ENCODE measurements at places on chromosomes 3 and 15.

DNA sequence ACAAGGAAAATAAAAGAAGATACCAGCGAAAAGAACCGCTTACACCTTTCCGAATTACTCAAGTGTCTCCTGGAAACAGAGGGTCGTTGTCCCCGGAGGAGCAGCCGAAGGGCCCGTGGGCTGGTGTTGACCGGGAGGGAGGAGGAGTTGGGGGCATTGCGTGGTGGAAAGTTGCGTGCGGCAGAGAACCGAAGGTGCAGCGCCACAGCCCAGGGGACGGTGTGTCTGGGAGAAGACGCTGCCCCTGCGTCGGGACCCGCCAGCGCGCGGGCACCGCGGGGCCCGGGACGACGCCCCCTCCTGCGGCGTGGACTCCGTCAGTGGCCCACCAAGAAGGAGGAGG lies 325 bp downstream of the ALCAM start:
- DNase-seq = peak; percentile 9

- no peak for DNase-seq
Observed at GRCh38 chr15:55915221-55915620, 78.2 kb downstream of the NEDD4 start.

- no peak for DNase-seq
Observed at GRCh38 chr15:61337541-61337940, 108.4 kb upstream of the RORA start.

DNA sequence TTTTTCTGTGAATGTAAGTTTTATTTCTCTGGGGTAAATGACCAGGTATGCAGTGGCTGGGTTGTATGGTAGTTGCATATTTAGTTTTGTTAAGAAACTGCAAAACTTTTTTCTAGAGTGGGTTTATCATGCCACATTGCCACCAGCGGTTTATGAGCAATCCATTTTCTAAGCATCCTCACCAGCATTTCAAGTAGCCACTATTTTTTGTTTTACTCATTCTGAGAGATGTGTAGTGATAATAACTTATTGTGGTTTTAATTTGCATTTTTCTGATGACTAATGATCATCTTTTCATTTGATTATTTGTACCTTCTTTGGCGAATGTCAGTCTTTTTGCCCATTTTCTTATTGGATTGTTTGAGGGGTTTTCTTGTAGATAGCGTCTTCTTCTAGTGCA lies 56.2 kb downstream of the SPRED1 start:
- no peak for DNase-seq

- DNase-seq = no peak
Observed at GRCh38 chr3:18501679-18502343, 76.7 kb upstream of the SATB1 start.

GRCh38 chr3:141863491-141863890 lies 13.0 kb upstream of the ATP1B3 start:
- no peak for DNase-seq
